ENCODE measurements at places on chromosomes 3 and 15. TPM values are rescaled to one million over a fixed set of nuclear protein-coding genes. Genes with fewer than 3 reads are reported as not detected.
A peak's percentile ranks its signal among the peaks of the same experiment; 100 is the strongest.

Gene C3orf52
- 4.4 TPM for total RNA-seq

Gene CCDC54
- not detected for total RNA-seq

Gene NEDD4
- total RNA-seq = 8.4 TPM

Gene SLC25A38
- total RNA-seq = 19.9 TPM

DNA sequence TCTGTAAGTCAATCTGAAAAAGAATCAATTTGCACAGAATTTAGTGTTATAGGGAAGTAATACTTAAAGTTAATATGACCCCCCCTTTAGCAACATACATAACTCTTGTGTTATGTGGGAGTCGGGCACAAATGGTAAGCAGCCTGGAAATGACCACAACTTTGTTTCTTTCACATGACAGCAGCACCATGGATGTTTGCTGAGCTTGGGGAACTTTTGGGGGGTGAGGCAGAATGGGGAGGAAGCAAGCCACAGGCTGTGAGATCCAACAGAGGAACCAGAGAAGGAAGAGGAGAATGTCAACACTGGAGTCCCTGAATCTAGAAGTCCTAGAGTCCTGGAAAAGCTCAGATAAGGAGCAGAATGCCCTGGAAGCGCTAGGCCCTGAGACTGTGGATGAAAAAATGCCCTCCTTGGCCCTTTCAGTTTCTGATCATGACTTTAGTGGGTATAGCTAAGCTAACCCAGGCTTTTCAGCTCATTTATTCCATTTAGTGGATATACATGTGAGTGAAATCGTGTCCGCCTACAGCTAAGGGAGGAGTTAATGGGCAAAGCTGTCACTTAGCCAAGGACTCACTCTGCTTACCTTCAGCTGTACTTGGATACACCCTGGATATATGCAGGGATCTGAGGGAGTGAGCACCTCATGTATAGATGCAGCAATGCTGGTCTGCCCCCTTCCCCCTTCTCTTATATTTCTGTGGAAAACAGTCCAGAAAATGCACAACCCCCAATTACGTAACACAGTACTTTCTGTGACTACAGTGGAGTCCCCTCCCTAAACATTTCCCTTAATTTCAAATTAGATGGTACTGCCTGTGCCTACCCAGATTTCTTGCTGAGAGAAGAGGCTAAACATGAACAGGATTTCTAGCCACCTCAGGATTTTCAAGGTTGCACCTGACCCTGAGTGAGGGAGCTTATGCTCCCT lies 39.1 kb downstream of the CFAP91 start:
- no peak for DNase-seq

DNA sequence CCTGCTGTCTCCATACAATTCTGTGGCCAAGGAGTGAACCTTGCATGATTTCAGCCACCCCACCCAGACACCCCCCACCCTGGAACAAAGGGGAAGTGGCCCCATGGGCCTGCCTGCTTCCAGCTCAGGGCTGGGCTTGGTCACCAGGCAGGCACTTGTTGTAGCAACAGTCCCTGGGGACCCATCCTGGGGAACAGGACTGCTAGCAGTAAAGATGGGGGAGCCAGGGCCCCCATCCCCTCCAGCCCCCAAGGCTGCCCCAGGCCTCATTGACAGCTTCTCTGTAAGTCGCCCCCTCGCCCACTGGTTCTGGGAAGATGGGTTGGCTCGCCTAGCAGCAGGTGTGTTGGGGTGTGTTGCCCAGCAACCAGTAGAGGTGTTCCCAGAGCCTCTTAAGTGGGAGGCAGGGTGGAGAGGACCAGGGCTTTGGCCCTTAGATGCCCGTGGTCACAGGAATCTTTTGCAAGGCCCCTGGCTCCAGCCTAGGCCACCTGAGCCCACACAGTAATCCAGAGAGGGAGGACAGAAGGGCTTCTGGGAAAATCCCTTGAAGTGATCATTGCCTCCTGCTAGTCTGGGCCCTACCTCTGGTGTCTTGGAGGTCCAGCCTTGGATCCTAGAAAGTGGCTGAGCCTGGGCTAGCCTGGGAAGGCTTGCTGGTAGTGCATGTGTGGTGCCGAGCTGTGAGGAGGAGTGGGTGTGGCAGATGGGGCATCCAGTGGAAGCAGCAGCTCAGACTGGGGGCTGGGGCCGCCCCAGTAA lies 48.9 kb downstream of the CYP11A1 start:
- peak; percentile 61 for DNase-seq

DNA sequence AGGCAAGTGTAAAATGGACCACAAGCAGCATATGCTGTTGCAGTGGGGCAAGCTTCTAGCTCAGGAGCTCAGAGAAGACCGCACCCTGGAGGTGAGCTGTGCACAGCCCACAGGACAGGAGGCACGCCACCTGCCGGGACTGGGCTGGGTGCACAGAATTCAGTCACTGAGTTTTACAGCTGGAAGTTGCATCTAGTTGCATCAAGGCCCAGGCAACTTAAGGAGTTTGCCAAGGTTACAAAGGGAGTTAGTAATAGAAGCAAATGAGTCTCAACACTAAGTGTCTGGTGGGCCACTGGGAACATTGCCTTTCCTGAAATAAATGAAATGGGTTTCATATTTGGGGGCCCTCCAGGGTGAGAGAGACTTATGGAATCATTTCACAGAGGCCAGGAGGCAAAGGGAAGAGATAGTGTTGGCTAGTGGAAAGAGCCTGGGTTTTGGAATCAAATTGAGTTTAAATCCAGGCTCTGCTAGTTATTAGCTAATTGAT lies 36.0 kb upstream of the TIMP4 start:
- no peak for DNase-seq

DNA sequence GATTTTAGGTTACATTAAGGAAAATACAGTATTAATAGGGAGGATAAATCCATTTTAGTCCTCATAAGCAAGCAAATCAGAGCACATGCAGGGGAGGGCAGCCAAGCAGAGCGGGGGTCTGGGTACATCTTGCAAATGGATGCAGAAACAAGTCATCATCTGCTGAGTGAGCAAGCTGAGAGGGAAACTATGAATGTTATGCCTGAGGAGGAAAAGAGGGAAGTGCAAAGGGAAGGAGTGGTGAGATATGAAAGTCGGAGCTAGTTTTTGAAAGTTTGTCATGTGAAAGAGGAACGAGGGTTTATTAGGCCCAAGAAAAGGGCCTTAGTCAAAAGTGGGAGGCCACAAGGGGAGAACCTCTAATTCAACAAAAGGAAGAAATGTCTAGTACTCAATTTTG lies 15.4 kb downstream of the PTX3 start:
- DNase-seq = no peak

GRCh38 chr15:65923264-65923663 lies 54.0 kb downstream of the RAB11A start:
- DNase-seq = no peak

- no peak for DNase-seq
Measured at GRCh38 chr3:192062186-192062585, 601.2 kb downstream of the PYDC2 start.

DNA sequence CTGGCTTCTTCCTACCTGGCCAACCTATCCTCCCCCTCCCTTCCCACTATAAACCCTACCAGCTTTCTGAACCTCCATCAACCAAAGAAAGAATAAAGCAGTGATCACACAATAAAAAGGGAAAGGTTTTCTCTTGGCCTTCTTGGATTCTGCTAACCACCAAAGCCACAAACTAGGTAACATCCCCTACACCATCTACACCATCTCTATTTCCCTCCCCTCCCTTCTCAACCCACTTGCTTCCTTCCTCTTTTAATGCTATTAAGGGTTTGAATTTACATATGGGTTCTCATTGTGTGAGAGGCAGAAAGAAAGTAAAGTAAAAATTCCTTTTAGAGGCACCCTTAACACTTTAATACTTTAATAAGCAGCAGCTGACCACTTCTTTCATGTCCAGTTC lies 25.8 kb upstream of the RSL24D1 start:
- DNase-seq = no peak

- DNase-seq = no peak
Measured at GRCh38 chr3:94256888-94257813, 194.3 kb downstream of the NSUN3 start.

Measured in right cardiac atrium (tissue), 5 donors.